ENCODE measurements at places on chromosomes 3 and 15.

DNA sequence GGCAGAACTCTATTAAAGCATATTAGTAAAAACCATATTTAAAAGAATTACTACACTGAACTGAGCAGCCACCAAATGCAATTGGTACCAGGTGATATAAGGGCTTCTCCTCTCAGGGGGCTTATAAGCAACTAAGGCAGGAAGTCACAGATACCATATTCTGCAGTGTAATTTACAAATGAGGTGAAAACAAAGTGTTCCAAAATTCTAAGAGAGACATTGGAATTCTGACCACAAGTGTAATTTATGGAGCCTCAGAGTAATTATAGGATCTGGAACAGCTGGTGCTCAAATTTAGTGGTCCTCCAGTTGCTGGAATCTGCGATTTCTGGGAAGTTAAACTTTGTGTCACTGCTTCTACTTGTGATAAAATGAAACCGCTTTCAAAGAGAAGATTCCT lies 3.1 kb upstream of the NR1I2 start:
- no peak for DNase-seq

DNA sequence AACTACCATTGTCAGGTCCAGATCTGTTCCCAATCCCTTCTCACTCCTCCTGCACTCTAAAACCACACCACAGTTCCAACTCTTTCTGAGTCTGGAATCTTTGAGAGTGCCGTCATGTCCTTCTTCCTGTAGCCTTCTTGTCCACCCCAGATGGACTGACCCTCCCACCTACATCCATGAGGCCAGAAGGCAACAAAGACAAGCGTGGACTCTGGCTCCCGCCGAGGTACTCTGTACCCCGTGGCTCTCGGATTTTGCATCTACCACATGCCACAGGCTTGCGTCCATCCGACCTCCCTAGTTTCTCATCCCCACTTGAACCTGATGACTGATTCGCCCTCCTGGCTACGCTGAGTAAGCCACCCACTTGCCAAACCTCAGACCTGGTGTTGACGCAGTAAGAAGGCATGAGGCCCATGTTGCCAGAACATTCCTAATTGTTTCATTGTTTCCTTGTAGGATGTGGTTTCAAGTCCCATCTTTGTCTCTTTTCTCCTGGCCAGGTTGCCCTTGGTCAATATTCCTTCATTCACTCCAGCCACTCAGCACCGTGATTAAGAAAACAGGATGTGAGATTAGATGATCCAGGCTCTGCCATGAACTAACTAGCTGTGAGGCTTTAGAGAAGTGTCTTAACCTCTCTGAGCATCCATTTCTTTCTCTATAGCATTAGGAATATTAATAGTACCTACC lies 1.1 kb upstream of the ZBTB38 start:
- no peak for DNase-seq

GRCh38 chr3:115626721-115627120 lies 3.4 kb downstream of the GAP43 start:
- no peak for DNase-seq

GRCh38 chr3:121995161-121996137 lies 26.6 kb downstream of the ILDR1 start:
- no peak for DNase-seq

- DNase-seq: no peak
These were observed 270.3 kb downstream of the CGGBP1 start for GRCh38 chr3:87788516-87788915.

GRCh38 chr15:68712886-68713285 lies 107.8 kb downstream of the ANP32A start:
- no peak for DNase-seq

DNA sequence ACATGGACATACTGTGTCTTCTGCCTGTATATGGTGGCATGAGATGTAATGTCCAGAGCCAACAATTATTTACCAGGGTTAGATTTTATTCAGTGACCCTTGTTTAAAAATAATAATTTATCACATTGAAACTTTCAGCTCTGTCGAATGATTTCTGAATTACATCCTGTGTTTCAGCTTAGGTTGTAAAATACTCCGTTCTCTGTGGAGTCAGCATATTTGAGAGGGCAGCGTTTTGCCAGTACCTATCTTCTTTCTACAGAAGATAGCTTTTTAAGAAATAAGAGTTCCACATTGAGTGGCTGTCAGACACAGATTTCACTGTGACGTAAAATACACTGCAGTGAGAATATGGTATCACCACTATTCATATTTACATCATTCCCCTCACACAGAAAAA lies 85.3 kb downstream of the SLC49A4 start:
- no peak for DNase-seq

DNA sequence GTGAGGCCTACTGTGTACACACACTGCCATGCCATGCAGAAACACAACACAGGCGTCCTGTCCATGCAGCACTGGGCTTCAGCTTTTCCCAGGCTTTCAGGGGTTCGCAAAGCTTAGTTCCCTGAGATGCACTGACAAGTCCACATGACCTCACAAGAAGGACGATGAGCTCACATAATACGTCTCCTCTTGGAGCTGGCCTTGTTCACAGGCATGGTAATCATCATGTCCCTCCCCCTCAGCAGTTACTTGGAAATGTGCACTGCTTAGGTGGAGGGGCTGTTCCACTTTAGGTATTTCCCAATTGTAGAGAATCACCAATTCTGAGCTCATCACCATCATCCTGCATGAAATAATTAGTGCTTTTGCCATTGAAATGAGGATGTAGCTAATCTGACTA lies 308.8 kb downstream of the LRTM1 start:
- no peak for DNase-seq

DNA sequence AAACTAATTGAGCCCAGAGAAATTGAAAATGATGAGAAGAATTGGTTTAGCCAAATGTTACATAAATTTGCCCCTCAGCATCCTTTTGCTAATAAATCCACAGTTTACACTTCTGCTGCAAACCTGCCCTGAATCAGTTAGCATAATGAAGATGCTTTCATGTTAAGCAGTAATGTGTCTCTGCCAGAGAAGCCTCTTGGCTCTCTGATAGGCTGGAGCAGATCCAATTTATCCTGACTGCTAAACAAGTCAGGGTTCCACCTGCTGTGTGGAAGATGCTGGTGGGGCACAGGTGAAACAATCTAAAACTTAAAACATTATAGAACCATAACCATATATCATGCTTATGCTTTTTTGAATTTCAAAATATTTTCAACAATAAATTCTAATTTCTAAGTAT lies 946.8 kb downstream of the OTOL1 start:
- DNase-seq: no peak

GRCh38 chr15:60235951-60236710 lies 161.7 kb downstream of the ANXA2 start:
- DNase-seq: no peak

DNA sequence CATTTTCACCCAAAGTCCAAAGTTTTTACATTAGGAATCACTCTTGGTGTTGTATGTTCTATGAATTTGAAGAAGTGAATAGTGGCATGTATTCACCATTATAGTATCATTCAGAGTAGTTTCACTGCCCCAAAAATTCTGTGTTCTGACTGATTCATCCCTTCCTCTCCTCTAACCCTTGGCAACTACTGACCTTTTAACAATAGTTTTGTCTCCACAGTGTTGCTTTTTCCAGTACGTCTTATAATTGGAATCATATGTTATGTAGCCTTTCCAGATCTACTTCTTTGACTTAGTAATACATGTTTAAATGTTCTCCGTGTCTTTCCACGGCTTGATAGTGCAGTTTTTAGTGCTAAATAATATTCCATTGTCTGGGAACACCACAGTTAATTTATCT lies 379.0 kb upstream of the SGO1 start:
- DNase-seq: no peak

- DNase-seq: no peak
These were observed 1398.0 kb upstream of the ALCAM start for GRCh38 chr3:103968751-103969150.

GRCh38 chr3:193842029-193842798 lies 249.2 kb downstream of the OPA1 start:
- no peak for DNase-seq

- DNase-seq: no peak
These were observed 2.8 kb downstream of the MB21D2 start for GRCh38 chr3:192914848-192915247.

DNA sequence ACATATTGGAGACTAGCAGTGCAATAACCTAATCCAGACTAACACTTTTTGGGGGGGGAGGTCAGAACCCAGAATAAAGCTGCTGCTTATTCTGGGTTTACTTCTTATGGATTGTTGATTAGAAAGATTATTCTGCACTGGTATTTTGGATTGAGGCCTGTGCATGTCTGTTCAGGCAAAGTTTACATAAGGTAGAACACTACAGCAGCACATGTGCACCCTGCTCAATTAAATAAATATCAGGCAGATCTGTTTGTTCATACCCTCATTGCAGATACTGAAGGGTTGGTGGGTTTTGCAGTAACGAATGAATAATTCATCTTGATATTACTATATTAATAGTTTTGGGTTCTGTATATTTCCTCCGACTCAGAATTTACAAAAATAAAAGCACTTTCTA lies 19.1 kb downstream of the ARIH1 start:
- DNase-seq: no peak

- DNase-seq: no peak
These were observed 27.1 kb downstream of the FILIP1L start for GRCh38 chr3:100087198-100087597.

DNA sequence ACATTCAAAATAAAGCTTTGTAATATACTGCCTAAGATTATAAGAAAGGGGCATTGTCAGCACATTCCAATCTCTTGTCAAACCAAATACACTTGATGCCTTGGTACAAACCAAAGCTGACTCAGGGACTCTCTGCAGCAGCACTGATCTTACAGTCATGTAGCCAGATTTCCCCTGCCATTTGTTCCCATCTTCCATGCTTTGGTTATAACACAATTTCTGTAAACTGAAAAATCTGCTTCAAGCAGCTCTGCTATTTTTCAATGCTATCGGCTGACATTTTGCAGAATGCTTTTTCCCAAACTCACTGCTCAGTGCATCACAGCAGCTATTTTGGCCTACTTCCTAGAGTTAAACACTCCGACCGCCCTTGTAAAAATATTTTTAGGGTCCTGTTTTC lies 18.2 kb downstream of the PLOD2 start:
- DNase-seq: no peak

- DNase-seq: no peak
These were observed 230.0 kb downstream of the TUSC7 start for GRCh38 chr3:116939550-116939949.

DNA sequence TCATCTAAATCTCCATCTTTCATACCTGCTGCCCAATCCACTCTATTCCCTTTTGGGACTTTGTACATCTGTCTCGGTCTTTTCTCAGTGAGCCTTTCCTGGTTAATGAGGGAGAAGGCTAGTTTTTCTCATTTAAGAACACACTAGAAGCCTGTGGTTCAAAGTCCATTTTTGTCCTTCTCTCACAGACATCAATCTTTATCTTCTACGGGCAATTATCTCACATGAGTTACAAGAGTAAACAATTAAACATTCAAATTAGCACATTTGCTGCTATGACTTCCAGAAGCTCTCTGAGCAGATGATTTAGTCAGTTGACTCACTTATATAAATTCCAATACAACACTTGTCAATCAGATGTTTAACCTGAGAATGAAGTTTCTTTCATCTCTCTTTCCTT lies 49.3 kb upstream of the KBTBD8 start:
- DNase-seq: no peak
